ENCODE measurements at places on chromosomes 6 and 20.

DNA sequence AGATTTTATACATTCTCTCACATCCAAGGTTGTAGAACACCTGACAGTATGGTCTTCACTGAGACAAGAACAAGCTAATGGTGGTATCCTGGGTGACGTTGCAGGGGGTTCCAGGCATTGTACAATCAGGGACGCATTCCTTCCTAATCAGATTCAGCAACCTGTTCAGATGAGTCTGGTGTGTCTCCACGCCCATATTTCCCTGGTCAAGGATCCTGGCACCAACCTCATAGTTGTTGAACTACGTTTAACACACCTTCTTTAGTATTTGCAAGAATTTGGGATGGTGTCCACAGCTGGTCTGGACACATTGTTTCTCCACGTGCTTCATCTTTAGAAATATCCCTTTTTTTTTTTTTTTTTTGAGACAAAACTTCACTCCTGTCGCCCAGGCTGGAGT lies 161.0 kb upstream of the CDYL start:
- DNase-seq, result no peak

- no peak for DNase-seq
Measured at GRCh38 chr6:116328528-116328903, 42.2 kb upstream of the DSE start.

DNA sequence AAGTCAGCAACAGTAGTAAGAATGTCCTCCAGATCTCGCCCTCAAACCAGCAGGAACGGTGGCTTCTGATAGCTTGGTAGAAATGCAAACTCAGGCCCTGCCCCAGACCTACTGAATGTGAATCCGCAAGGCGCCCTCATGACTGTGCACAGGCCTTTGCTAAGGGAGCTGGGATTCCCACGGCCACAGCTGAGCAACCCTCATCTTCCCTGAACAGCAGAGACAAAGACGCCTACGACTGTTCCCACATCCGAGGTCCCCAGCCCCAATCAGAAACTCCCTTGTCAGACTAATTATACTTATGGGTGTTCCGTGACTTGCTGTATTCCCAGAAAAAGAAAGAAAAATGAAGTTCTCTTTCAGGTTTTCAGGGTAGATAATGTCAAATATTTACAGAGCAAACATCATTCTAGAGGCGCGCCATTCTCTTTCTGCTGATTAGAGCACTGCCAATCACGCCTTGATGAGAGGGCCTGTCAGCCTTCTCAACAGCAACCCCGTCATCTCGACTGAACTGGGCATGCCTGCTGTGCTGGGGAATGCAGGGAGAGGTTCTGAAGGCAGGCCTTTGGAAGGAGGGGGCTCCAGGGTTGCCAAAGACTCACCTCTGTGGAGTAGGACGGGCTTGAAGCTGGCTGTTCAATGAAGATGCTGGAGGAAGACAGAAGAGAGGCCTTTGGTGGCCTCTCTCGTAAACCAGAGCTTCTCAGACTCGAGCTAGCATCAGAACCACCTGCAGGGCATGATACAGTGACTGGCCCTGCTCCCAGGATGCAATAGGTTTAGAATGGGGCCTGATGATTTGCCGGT lies 79.9 kb downstream of the ZNF217 start:
- no peak for DNase-seq

GRCh38 chr20:35216541-35216940 lies 9.9 kb upstream of the MMP24 start:
- no peak for DNase-seq

DNA sequence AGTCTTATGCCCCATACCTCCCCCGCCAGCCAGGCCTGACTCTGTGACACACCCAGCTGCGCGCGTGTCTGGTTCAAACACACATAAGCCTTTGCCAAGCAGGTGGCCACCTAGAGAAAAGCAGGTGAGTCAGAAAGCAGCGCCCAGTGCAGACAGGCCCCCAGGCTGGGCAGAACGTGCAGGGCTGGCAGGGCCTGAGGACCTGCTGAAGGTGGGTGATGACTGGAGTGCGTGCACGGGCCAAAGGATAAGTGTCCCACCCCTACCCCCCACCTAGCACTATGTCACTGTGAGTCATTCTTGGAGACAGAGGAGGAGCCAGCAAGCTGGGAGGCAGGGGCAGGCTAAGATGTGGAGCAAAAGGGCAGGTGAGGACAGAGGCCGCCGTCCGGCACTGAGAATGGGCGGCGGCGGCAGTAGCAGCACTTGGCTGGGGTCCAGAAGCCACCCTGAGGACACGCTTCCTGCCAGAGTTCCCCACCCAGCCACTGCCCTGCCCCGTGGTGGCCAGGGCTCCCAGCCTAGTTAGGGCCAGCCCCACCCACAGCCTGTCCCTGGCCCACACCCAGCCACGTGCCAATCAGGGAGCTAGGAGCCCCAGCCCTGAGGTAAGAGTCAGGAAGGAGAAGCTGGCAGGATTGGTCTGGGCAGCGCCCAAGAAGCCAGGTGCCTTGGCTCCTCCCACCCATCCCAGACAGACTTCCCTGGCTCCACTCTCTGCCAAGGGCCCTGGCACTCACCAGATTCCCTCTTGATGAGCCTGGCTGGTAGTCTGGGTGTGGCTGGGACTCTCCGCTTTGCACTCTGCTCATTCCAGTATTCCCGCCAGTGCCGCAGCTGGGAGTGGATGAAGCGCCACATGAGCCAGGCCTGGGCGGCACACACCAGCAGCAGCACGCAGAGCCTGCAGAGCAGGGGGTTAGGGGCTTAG lies 72.7 kb downstream of the TRAM2 start:
- no peak for DNase-seq

- no peak for DNase-seq
Measured at GRCh38 chr6:155252581-155252980, 11.2 kb upstream of the CLDN20 start.

GRCh38 chr6:20554326-20554725 lies 20.1 kb downstream of the CDKAL1 start:
- DNase-seq, result no peak

- no peak for DNase-seq
Measured at GRCh38 chr6:75946146-75946831, 126.2 kb downstream of the IMPG1 start.

- DNase-seq, result no peak
Measured at GRCh38 chr6:6975459-6976111, 132.2 kb upstream of the RREB1 start.

DNA sequence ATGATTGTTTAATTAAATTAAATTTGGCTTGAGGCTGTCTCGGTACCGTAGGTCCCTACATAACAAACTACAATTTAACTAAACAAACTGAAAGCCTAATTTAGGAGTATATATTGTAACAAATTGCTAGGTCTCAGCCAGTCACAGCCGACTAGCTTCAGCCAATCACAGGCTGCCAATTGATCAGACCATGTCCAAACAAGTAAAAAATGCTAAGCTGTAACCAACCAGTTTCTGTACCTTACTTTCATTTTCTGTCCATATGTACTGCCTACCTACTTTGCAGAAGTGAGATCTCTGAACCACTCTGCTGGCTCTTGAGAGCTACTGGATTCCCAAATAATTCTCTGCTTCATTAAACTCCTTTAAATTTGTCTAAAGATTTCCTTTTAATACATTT lies 648.0 kb upstream of the GJE1 start:
- DNase-seq, result peak; percentile 44

DNA sequence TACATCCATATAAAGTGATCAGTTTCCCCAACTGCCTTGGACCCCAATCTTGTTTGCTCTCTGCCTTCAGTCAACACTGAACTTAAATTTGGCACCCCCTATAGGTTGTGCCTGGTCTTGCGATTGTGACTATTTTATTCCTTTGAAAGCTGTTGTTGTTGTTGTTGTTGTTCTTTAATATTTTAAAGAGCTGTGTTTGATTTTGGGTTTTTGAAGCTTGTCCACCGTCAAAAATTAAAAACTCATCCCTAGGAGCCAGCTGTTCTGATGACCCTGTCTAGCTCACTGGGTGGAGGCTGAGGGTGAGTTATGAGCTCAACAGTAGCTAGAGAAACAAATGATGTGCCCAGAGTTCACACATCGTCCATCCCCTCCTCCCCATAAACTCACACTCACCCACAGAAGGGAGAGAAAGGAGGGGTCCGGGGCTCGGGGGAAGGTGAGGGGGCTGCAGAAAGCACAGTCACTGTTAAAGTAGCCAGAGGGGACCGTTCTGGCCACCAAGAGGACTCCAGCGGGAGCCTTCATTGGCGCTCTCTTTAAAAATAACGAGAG lies 4.0 kb downstream of the SIM1 start:
- DNase-seq, result no peak

GRCh38 chr6:134722200-134722870 lies 227.6 kb downstream of the ALDH8A1 start:
- DNase-seq, result no peak

- DNase-seq, result no peak
Measured at GRCh38 chr6:44446626-44447300, 59.3 kb downstream of the CDC5L start.

DNA sequence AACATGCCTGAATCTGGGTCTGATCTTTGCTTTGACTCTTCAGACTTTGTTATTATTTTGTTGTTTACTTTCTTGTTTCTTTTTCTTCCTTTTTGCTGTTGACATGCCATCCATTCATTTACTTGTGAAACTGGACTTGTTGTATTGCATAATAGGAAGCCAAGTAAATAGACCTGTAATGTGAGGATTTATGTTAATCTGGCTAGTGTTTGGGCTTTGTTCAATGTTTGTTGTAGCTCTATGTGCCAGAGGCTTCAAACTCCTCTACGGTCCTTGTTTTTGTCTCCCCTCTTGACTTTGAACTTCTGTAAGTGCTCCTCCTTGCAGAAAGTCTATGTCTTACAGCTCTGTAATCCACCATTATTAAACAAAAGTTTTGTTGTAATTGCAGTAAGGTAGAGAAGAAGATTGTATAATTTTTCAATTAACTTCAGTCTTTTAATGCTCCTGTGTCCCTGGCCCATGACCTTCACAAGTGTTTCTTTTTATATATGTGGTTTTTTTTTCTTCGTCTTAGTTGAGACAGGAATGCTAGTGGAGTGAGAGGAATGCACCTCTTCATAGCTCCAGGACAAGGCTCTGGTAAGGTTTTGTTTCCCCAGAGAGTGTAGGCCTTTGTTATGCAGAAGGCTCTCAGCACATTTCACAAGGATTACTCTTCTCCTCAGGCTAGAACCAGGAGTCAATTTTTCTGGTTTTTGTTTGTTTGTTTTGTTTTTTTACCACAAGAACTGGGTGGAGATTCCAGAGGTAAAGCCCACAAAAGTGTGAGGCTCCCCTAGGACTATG lies 1061.8 kb upstream of the CITED2 start:
- no peak for DNase-seq

- DNase-seq, result no peak
Measured at GRCh38 chr6:146892613-146893401, 294.0 kb downstream of the ADGB start.

- DNase-seq, result no peak
Measured at GRCh38 chr6:148770408-148771211, 23.8 kb downstream of the UST start.

DNA sequence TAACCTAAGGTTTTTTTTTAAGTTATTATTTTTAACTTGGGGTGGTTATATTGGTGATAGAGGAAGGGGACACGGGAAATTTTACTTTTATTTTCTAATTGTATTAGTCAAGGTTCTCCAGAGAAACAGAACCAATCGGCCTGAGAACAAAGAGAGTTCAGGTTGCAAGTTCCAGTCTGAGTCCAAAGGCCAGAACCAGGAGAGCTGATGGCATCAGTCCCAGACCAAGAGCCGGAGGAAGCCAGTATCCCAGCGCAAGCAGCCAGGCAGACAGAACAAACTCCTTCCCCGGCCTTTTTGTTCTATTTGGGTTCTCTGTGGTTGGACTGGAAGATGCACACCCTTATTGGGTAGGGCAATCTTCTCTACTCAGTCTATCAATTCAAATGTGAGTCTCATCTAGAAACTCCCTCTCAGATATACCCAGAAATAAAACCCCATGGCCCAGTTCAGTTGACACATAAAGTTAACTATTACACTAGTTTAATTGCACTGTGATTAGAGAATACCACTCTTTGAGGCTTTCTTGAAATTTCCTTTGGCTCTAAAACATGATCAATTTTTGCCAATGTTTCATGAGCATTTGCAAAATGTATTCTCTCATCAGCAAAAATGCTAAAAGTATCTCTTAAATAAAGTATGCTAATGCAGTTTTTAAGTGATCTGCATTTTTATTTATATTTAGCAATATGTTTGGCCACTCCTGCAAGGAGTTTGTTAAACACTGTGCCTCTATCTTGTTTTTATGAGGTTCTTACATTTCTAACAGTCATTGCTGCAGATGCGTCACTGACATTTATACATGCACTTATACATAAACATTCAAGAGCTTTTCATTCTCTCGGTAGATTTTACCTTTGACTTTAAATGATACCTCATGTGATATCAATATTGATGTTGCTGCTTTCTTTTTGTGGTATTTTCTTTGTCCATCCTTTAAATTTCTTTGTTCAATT lies 103.2 kb upstream of the SSTR4 start:
- DNase-seq, result no peak

- DNase-seq, result no peak
Measured at GRCh38 chr6:27290065-27290849, 21.8 kb downstream of the POM121L2 start.

- no peak for DNase-seq
Measured at GRCh38 chr6:494394-494793, 102.8 kb downstream of the IRF4 start.

- no peak for DNase-seq
Measured at GRCh38 chr6:13813026-13813425, 1.3 kb downstream of the MCUR1 start.

GRCh38 chr6:143528164-143528811 lies 16.8 kb upstream of the FUCA2 start:
- DNase-seq, result no peak

DNA sequence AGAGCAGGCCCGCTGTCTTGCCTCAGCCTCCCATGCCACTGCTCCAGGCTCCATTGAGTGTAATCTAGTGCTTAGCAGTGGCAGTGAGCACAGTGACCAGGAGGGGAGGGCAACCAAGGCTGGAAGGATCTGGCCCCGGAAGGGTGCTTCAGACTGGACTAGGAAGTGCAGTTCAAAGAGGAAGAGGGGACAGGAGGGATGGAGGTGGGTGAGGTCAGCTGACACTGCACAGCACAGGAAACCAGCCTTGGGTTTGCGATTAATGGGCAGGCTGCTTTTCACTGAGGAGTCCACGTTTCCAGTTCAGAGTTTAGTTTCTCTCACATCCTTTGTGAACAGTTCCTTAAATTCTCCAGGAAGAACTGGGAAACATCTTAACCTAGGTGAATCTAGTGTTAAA lies 46.9 kb downstream of the CDS2 start:
- DNase-seq, result no peak

DNA sequence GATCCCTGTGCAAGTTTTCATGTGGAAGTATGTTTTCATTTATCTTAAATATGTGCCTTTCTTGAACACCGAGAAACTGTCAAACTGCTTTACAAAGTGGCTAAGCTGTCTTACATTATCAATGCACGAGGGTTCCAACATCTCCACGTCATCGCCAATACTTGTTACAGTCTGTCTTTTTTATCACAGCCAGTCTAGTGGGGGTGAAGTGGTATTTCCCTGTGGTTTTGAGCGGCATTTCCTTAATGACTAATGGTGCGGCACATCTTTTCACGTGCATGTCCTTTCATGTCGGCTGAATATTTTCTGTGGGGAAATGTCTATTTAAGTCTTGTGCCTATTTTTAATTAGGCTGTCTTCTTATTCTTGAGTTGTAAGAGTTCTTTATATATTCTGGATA lies 280.4 kb downstream of the FOXC1 start:
- no peak for DNase-seq

Measured in stimulated activated naive CD8-positive, alpha-beta T cell treated with anti-CD3 and anti-CD28 coated beads, Interleukin-15, amount 100 ng/mL, for 72 hours (primary cell).